Motor neuron (in vitro differentiated cells): ENCODE measurements at places on chromosomes 6 and 20. TPM values are rescaled to one million over a fixed set of nuclear protein-coding genes. Genes with fewer than 3 reads are reported as not detected.

DNA sequence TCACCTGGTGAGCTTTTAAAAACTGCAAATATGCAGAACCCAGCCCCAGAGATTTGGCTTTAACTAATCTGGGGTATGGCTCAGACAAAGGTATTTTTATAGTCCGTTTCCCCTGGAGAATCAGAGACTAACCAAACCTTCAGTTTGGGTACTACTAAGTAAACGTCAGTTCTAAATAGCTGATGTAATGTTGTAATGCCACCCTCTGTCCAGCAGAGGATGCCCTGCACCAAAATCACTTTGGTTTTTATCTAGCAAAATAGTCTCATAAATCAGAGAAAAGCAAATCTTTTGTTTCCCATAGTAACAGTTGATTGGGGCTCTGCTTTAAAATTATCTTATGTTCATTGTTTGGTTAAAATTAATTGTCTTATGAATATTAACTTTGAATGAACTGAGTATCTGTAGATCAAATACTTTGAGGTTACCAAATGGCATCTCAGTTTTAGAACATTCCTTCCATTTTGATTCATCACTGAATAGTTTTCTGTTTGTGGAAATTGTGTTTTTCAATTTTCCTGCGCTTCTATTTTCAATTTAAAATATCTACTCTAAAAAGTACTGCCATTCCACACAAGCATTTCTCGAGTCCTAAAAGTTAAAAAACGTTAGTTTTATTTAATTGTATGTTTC lies 278.3 kb upstream of the PLCB4 start:
- peak; percentile 36 for ATAC-seq

GRCh38 chr6:101435038-101435437 lies 41.5 kb downstream of the GRIK2 start:
- ATAC-seq: peak; percentile 54

GRCh38 chr6:155026706-155027045 lies 31.6 kb downstream of the TIAM2 start:
- no peak for ATAC-seq

SPAG4 gene
- 2.3 and 2.5 TPM in 2 replicates for total RNA-seq

LY6G6C gene
- total RNA-seq: 0.41 and 0.83 TPM in 2 replicates

PGK2 gene
- not detected in 2 replicates for total RNA-seq

ACTR5 gene
- total RNA-seq: 5.3 and 5.7 TPM in 2 replicates

MEP1A gene
- total RNA-seq: not detected in 2 replicates

- ATAC-seq: no peak
Measured at GRCh38 chr6:22621701-22622100, 52.3 kb downstream of the HDGFL1 start.

DNA sequence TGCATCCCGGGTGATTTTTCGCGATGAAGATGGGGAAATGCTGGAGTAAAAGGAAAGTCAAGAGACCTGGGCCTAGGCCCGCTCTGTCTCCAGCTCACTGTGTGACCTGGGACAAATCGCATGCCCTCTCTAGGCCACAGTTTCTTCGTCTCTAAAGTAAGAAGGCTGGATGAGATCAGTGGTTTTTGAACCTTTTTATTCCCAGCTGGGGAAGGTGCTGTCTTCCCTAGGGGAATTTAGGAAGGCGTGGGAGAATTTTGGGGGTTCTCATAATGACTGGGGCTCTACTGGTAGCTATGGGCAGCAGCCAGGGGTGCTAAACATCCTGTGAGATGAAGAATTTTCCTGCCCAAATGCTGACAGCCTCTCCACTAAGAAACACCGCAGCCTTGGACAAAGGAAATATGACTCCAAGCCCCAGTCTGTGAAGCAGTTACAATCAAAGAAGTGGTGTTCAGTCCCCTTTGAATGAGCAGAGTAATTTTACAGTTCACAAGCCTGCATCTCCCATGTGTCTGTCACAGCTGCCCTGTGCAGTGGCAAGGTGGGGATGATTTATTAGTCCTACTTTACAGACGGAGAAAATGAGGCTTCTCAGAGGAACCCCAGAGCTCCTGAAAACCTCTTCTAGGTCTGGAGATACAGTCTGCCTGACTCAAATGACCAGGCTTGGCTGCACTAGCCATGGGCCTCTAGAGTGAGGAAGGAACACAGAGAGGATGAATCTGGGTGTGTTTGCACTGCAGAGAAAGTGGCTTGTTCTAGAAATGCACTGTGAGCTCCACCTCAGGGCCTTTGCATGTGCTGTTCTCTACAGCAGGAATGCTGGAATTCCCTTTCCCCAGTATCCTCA lies 57.2 kb downstream of the RAB44 start:
- ATAC-seq: no peak

MYBL2 gene
- 1.1 and 1.5 TPM in 2 replicates for total RNA-seq

LTA gene
- total RNA-seq: 0.32 and 0.36 TPM in 2 replicates

PROKR2 gene
- not detected in 2 replicates for total RNA-seq

KCNQ5 gene
- total RNA-seq: 0.37 and 0.41 TPM in 2 replicates

IP6K3 gene
- total RNA-seq: 0.97 TPM in 1 of 2 replicates, not detected in the other
